RPMI7951 (cell line): ENCODE measurements at places on chromosomes 1 and 21.

GRCh38 chr1:184376369-184376768 is 10.5 kb upstream of the C1orf21 start:
- no peak for DNase-seq

GRCh38 chr1:12757836-12758235 is 11.8 kb downstream of the CFAP107 start:
- no peak for DNase-seq

DNA sequence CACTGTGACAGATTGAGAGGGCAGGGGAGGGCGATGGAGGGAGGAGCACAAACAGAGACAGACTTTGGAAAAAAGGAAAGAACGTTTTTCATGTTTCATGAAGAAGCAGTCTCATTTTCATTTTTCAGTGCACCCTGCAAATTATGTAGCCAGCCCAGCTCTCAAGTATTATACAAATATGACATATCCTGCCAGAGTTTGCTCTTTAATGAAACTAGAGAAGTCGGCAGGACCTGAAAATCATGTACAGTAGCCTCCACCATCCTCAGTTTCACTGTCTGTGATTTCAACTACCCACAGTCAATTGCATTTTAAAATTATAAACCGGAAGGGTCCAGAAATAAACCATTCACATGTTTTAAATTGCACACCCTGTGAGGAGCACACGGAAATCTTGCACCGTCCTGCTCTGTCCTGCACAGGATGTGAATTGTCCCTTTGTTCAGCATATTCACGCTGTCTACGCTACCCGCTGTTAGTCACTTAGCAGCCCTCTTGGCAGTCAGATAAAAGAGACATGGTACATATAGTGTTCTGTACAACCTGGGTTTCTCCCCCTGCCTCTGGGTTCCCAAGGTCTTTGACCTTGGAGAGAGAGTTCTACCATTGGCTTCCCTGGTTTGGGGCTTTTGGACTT is 13.6 kb upstream of the ADARB1 start:
- no peak for DNase-seq

GRCh38 chr1:170326186-170326585 is 180.4 kb downstream of the NTMT2 start:
- no peak for DNase-seq

GRCh38 chr1:201327687-201328240 is 44.5 kb downstream of the PKP1 start:
- no peak for DNase-seq

- no peak for DNase-seq
These were observed 111.1 kb downstream of the GLUL start for GRCh38 chr1:182280504-182280900.

GRCh38 chr1:234489698-234490077 is 10.7 kb upstream of the TARBP1 start:
- no peak for DNase-seq

- DNase-seq: no peak
These were observed 357.6 kb upstream of the NR5A2 start for GRCh38 chr1:199669916-199670315.

DNA sequence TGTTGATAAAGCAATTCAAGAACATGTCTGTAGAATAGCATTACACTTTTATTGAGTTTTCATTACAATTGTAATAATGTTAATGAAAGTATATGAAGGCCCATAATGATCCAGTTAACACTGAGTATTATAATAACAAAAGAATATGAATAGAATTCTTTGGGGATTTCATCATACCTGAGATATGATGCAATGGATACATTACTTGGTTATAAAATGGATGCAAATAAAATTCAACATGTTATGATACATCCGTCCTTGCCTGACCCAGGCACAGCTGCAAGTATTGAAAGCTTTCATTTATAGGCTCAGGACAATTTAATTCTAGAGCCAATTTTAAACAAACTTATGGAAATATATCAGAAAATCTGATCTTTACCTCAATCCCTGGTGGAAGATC is 8.2 kb upstream of the KCNA3 start:
- DNase-seq: no peak

- no peak for DNase-seq
These were observed 27.7 kb downstream of the SPATA45 start for GRCh38 chr1:212819726-212820125.

DNA sequence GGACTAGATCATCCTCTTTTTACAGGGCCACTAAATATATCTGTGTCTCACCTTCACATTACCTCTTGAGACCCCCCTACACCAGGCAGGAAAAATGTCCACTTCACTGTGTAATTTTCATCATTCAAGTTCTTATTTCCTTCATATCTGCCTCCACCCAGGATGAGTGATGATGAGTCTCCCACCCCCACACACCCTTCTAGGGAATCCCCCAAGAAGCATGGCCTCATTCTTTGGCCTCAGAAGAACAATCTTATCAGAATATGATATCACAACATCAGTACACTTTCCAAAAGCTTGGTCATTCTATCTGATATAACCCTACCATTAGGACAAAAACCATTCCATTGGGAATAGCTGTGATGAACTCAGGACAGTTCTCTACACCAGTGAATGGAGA is 170.3 kb upstream of the DUSP10 start:
- no peak for DNase-seq

GRCh38 chr1:118650107-118650807 is 337.9 kb downstream of the TBX15 start:
- no peak for DNase-seq

DNA sequence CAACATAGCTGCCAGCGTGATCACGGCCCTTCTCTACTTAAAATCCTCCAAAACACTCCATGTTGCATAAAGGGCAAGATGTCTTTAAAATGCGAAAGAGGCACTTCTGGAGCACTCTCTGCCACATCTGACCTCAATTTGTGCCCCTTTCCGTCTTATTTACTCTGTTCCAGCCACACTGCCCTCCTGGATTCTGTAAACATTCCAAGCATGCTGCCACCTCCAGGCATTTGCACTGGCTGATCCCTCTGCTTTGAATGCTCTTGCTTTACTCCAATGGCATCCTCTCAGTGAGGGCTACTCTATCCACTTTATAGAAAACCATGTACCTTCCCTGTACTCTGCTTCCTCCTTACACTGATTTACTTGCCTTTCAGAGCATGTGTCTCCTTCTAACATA is 5.3 kb upstream of the RGS7 start:
- DNase-seq: no peak

DNA sequence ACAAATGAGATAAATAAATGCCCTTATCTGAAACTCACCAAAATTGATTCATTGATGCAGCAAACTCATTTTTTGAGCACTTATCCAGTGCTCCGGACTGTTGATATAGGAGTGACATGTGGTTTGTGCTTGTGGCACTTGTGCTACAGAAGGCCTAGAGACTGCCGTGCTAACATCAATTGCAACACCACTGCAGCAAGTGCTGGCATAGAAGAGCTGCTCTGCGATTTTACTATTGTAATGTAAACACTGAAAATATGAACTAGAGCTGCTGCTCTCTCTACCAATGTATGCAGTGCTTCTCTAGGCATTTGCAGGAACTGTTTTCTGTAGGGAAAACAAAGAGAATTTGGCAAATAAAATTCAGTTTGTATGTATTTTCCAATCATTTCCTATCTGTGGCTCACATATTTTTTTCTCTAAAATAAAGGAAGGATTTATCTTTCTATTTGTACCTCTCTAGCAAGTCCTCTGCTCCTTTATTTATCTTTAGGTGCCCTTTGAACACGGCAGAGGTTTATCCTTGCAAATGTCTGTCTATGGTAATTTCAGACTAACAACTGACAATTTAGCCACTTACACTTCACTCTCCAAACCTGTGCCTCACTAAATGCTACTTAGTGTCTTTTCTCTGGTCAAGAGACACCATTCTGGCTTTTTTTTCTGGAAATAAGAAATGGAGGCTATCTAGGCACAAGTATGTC is 409.5 kb upstream of the ADGRL2 start:
- DNase-seq: no peak

- no peak for DNase-seq
These were observed 566.1 kb downstream of the LTN1 start for GRCh38 chr21:28426545-28426944.

- peak; percentile 12 for DNase-seq
These were observed 493 bp upstream of the MAP3K21 start for GRCh38 chr1:233326811-233327650.

DNA sequence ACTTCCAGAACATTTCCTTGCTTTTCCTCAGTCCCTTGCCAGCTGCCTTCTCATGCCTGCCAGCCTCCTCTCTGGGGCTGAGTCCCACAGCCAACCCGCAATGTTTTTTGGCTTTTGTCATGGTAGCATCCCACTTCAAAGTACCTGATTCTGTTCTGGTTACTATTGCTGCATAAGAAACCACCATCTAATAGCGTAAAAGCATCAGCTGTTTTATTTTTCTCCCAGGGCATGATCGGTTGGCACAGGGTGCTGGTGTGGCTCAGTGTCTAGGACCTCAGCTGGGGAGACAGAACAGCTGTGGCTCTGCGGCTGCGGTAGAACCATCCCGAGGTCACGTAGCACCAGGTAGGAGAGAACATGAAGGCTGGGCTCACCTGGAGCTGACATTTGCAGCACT is 8.9 kb upstream of the PRMT2 start:
- DNase-seq: no peak

DNA sequence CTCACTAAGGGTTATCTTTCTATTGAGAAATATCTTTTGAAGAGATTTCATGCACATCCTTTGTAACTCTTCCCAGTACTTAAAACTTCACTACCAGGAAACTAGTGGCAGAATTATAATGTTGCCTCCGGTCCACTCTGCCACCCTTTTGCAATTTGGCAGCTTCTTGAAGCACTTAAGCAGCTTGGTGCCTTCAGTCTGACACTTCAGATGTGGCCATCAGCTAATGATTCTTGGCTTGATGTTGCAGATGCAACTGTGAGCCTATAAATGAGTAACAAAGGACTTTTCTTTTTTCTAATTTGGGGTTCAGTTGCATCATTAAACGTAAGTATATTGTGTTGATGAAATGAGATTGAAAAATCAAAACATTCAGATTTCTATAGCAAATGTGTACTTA is 187.5 kb upstream of the C21orf91 start:
- DNase-seq: no peak

GRCh38 chr1:40454873-40455272 is 4.6 kb downstream of the ZFP69B start:
- no peak for DNase-seq

DNA sequence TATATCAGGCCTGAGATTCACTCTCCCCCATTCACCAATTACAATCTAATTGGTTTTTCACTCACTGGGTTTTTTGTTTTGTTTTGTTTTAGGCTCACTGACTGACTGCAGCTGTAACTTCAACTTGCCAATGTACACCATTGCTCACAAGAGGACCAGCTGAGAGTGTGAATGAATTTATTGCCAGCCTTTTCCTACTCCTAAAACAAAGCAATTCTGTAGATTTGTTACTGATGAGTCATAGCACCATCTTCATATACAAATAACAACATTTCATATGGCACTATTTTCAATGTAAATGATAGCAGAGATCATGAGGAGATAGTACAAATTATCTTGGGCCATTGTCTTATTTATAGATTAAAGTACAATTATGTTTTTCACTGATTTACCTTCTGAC is 76.0 kb upstream of the DPYD start:
- DNase-seq: no peak

DNA sequence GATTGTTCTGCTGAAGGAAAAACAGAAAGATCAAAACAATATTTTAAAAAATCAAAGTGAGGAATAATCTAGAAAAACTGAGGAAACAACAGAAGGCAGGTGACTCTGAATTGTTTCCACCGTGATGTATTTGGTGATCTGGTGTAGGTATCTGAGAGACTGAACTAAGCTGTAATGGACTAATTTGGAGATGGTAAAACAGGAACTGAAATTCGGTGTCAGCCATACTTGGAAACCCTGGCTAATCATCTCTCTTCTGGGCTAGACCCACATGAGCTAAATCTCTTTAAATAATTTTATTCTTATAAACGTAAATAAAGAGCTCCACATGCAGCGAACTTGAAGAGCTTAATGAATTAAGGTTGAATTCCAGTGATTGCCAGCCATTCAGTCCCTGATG is 1226.1 kb downstream of the NCAM2 start:
- DNase-seq: no peak

DNA sequence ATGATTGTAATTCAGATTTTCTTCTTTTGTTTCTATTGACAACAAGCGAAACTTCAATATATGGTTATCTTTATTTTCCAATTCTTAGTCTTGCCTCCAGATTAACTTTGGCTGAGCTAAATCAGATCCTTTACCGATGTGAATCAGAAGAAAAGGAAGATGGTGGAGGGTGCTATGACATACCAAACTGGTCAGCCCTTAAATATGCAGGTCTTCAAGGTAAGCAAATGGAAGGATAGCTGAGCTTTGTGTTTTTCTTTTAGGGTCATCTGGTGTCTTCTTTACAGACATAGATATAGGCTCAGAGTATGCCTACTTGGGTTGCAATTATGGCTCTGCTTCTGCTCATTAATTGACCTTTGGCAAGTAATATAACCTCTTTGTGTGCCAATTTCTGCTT is 37.7 kb downstream of the AGL start:
- no peak for DNase-seq

DNA sequence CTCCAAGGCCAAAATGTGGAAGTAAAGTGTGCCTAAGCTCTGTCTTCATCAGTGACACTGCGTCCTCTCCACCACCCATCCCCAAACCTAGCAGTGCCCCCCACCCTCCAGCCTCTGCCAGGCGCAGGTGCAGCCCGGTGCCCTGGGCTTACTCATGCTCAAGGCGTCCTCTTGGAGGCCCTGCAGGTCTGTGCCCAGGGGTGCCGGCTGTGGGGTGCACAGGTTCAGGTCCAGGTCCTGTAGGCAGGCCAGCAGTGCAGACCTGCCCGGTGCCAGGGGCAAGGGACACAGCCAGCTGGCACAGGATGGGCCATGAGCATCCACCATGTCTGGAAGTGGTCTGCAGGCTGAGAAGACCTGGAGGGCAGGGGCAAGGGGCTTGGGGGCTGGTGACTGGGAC is 5.1 kb downstream of the ZNF683 start:
- DNase-seq: no peak

- no peak for DNase-seq
These were observed 25.4 kb downstream of the INTS7 start for GRCh38 chr1:212010004-212010403.

DNA sequence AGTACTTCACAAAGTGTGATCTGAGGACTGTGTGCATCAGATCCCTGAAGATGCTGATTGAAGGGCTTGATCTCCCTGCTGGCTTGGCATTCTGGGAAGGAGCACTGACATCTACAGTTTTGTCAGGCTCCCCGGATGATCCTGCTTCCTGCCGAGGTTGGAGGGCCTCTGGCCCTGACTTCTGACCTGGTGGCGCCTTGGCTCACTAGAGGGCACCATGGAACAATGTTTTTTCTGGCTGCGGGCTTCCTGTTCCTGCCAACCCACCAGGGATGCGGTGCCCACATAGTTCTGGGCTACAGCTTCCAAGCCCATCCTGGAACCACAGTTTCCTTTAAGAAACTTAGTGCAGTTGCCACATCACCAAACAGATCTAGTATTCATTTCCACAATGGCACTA is 38.8 kb upstream of the RASAL2 start:
- peak; percentile 65 for DNase-seq

DNA sequence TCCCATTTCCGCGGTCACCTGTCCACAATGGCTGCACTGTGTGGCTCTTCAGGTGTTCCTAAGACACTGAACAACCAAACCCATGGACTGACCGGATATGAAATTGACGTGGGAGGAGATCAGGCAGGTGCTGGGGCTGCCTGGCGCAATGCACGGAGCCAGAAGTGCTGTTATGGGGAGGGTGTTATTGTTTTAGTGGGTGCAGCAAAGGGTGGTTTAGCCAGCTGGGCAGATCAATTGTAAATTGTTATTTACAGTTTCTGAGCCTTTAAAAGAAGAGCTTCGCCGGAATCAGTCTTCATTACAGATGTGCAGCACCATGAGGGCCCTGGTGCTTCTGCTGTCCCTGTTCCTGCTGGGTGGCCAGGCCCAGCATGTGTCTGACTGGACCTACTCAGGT is at the start of gene CA6:
Gene CA6 (plus strand): TSS at position 301 of the 400 bp plus-strand sequence. CDS start 19 bp downstream, at position 320.
- no peak for DNase-seq
